ENCODE measurements at places on chromosomes 3 and 15.

- DNase-seq, result no peak
These were observed 68.6 kb downstream of the ITGA11 start for GRCh38 chr15:68363353-68363752.

- DNase-seq, result no peak
These were observed 3.6 kb downstream of the LRRC57 start for GRCh38 chr15:42544853-42545629.

DNA sequence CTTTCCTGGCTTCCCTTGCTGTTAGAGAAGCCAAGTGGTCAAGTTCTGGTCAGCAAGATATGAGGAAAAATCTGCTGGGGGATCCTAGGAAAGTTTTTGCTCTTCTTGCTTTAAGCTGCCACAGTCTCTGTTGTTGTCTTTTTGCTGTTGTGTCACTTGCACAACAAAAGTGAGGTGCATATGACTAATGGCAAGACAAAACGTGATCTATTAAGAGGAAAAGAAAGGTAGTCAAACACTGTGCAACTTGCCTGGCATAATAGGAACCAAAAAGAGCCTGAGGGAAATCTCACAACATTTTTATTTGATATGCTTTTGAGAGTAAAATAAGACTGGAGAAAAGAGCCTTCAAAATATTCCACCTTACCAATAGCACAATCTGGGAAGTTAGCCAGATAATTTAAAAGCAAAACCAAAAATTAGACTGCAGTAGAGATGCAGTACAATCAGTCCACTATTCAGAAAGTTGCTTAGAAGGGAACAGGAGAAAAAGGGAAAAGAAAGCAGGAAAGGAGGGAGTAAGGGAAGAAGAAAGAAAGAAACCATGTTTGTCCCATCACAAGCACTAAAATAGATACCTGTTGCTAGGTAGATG lies 110.0 kb upstream of the SLC4A7 start:
- DNase-seq, result no peak

- DNase-seq, result no peak
These were observed 69.0 kb upstream of the THBS1 start for GRCh38 chr15:39511916-39512260.

DNA sequence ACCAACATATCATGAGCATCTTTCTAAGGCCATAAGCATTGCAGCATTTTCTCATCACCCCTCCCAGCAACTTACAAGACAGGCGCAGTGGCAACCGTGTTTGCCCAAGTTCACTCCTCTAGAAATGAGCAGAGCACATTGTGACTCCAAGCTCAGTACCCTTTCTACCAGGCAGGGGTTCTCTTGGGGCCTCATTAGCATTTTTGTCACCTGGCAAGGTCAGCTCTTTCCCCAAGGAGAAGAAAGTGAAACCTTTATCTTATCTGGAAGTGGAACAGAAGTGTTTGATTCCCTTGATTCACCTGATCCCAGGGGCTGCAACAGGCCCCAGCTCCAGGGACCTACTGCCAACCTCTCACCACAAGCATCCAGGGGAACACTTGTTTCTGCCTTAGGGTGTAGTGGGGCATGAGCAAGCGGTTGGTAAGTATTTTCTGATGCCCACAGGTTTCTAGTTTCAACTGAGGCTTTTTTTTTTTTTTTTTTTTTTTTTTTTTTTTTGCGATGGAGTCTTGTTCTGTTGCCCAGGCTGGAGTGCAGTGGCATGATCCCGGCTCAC lies 44.0 kb upstream of the HERC1 start:
- DNase-seq, result no peak

GRCh38 chr3:136008221-136008620 lies 42.7 kb downstream of the PPP2R3A start:
- DNase-seq, result no peak

DNA sequence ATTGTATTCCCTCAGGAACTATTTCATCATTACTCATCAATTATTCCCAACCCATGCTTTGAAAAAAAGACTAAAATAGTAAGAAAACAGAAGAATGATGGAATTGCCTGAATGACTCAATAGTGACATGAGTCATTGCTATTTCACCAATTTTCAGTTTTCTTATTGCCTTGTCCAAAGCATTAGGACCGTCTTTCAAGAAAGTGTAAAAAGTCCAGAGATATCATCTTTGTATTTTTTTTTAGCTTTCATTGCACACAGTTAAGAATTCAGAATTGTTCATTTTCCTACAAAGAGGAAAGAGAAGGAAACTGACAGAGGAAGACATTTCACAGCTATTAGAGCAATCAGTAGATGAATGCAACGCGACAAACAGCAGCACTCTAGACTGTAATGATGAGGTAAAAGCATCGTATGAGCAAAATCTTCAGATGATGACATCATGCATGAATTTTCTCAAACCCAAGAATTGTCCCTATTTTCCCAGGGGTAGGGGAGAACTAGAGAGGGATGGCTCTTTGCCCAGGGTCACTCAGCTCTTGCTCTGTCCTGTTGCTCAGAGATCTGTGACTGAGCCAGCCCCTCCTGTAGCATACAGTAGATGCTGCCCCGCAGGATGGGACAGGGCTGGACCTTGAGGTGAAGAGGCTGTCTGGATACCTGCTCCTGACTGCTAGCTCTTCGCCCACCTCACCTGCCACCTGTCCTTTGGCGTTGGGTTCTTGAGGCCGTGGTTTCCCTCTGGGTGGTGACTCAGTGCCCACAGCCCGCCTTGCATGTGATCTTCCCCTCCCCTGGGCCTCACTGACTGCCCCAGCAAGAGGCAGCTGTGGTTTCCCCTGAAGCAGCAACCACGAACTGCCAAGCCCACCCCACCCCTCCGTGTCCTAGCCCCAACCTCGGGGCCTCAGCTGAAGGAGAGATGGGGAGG lies 84.8 kb downstream of the PPCDC start:
- DNase-seq, result no peak

- DNase-seq, result no peak
These were observed 790 bp downstream of the LAMP3 start for GRCh38 chr3:183161552-183162336.

DNA sequence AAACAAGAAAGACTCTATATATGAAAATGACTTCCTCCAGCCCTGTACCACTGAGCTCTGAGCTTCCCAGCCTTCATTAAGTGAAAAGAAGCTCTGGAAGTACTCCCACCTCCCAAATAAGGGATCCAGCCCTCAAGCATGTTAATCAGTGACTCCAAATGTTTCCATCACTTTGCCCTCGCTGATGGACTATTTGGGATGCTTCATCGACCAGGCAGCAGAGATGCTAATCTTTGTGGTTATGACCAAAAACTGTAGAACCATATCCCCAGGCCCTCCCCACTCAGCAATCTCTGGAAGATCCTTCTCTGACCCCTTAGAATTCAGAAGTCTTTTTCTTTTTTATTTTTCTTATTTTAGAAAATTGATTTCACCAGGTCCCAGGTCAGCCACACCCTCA lies 2.3 kb upstream of the CTDSPL start:
- no peak for DNase-seq

GRCh38 chr15:100043068-100043641 lies 298.6 kb downstream of the ADAMTS17 start:
- no peak for DNase-seq

- no peak for DNase-seq
These were observed 1.9 kb downstream of the TMIE start for GRCh38 chr3:46703013-46703520.

DNA sequence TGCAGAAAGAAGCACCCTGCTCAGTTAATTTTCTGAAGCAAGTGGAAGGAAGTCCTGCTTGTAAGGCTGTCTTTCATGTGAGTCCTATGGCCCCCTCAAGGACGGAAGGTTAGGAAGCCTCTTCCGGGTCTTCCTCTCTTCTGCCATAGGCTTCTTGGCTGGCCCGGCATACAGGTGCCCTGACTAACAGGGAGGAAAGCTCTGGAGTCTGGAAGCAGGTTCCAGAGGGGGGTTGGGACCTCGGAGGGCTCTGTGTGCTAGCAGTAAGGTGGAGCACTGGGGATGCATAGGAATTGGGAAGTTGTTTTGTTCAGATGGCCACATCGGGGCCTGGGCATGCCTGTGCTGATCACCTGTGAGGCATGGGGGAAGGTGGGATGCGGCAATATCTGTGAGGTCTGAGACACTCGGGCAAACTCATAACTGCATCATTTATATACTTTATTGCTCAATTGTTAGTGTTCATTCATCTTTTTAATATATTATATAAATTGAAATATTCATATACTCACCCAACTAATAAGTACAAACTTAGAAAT lies 49.6 kb downstream of the TRAK1 start:
- no peak for DNase-seq

GRCh38 chr3:27713435-27714145 lies 8.5 kb downstream of the EOMES start:
- no peak for DNase-seq

- no peak for DNase-seq
These were observed 6.5 kb upstream of the CRYBG3 start for GRCh38 chr3:97815149-97815917.

GRCh38 chr3:13655061-13655913 lies 106.4 kb downstream of the FBLN2 start:
- DNase-seq, result no peak

GRCh38 chr15:32993285-32993684 lies 201.2 kb downstream of the FMN1 start:
- no peak for DNase-seq

DNA sequence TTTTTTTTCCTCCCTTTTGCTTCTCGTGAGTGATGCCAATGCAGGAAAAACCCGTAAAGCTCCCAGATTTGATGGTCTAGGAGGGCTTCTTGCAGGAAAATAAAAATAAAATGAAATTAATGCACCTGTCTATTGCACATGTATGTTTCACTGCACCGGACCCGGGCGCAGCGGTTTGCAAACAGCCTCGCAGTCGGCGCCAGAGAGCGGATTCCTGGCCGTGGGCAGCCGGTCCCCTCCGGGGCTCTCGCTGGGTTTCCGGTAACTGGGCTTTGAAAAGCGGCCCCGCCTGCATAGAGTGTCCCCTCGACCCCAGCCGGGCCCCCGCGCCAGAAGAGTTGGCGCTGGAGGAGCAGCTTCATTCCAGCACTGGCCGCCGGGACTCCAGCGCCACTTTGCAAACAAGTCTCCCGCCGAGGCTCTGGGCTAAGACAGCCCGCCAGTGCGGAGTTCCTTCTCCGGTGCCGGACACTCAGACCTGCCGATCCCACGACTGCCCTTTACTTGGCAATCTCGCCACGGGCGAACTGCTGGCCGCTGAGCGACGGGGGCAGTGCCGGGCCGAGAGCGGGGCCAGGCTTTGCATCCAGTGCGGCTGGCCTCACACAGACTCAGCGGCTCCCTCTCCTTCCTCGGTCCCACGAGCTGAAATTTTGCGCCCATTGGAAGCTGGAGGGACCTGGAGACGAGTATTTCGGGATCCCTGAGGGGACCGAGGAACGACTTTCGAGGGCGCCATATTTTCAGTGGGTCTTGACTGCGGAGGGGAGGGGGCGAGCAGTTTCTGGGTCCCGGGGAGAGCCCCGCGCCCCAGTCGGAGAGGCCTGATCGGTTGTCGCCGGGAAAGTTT lies 225.9 kb upstream of the C2CD4B start:
- no peak for DNase-seq

- no peak for DNase-seq
These were observed 53.9 kb upstream of the DAZL start for GRCh38 chr3:16658925-16659793.

GRCh38 chr15:31230630-31231485 lies 95.8 kb upstream of the KLF13 start:
- no peak for DNase-seq
